ENCODE measurements at places on chromosomes 4 and X.

GRCh38 chr4:38865445-38865844, 2.2 kb upstream of the FAM114A1 start:
- DNase-seq = no peak

DNA sequence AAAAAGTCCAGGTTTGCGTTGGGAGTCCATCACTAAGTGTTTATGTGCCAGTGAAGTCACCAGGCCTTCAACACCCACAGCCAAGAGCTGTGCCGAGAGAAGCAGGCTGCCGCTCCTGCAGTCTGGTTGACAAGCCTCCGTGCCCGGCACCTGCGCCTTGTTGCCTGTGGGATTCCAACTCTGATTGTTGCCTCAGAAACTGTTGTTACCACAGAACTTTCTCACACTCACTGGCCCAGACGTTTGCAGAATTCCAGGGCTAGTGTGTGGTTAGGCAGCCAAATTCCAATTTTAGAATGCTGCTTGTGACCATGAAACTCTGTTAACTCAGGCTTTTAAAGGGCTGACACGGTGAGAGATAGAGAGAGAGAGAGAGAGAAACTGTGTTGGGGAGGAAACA, 119.5 kb upstream of the LIMCH1 start:
- no peak for DNase-seq

- no peak for DNase-seq
Observed at GRCh38 chr4:30601070-30601865, 118.9 kb upstream of the PCDH7 start.

GRCh38 chrX:22575161-22575845, 302.6 kb downstream of the CBLL2 start:
- DNase-seq = no peak

DNA sequence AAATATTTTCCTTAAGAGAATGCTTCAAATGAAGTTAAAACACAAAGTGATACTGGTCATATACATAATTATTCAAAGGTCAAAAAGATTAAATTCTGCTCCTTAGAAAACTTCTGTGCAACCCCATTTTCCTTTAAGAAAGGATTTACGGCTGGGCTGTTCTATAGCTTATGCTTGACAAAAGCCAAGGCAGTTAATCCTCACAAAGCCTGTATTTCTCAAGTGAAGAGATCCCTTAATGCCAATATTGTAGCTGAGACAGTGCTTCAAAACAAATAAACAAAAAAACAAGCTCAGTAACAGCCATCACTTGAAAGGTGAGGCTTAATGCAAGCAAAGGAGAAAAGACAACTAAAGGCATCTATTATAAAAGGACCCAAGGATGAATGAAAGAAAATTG, 42.5 kb downstream of the BTC start:
- no peak for DNase-seq

DNA sequence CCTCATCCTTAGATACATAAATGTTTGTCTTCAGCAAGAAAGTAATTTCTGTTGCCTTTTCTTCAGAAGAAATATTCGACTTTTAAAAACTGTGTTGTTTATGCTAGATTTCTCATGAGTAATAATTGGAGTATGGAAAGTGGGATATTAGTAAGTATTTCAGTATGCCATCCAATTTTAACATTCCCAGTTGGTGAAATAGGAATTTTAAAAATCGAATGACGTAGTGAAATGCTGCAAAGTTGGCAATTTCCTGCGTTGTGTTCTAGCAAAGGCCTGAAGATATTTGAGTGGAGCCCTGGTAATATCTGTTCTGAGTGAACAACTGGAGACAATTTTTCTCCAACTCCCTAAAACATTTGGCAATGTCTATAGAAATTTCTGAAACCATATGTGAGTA, 190.1 kb downstream of the ZNF330 start:
- DNase-seq = no peak

DNA sequence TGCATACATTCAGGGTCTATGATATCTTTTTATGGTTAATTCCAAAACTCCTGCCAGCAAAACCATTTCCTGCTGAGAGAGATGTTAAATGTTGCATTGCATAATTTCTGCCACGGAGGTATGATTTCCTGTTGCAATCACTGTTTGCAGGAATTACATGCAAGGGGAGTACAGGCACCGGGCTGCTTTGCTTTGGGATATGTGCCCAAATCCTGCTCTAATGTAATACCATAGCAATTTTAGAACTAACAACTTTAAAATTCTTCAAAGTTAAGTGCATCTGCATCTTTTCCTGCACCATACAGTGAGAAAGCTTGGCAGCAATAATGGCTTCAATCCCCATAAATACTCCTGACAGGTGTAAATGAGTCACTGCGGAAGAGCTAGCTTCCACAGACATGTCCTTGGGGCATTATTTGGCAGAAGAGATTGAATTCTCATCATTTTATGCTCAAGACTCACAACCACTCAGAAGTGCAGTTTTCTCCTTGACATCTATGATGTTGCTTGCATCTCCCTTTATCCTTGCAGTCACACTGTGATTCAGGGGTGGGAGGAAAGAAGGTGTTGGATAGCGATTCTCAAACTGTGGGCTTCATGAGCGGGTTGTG, 29.6 kb downstream of the TRIM2 start:
- no peak for DNase-seq

- no peak for DNase-seq
Observed at GRCh38 chr4:104964410-104965175, 182.1 kb upstream of the TET2 start.

DNA sequence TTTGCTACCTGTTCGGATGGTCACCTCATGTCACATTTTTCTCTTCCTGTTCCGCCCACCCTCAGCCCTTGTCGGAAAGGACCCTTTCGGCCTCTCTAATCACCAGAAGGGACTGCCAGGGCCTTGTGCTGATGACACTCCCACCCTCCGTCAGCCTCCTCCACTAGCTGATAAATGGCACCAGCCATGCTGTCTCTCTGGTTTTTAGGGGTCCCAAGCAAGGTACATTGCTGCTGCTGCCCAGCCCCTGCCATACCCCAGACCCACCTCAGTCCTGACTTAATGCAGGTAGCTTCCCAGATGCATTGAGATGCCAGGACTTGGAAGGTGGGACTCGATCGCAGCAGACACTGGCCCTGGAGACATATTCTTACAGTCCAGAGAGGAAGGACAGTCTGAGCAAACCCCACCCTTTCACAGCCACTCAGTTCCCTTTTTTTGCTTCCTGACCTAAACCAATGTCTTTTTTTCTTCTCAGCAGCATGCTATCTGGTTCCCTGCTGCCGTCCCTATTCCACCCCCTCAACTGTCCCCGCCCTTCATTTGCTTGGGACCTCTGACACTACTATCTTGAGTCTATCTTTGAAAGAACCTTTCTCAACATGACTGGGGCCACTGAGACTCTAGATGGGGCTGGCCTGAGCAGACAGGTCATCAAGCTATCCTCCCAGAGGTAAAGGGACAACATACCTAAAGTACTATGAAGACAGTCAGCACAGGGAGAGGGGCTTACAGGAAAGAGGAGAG, at the start of gene BTK:
Gene BTK, minus strand, starts transcription at position 397 of the 747 bp plus-strand sequence. CDS start 10,907 bp downstream, outside the sequence.
- no peak for DNase-seq

GRCh38 chr4:123661080-123661737, 264.6 kb downstream of the SPRY1 start:
- DNase-seq = no peak

GRCh38 chr4:8580321-8581093, at the start of gene GPR78:
GPR78 (plus strand) TSS chr4:8580392; CDS start chr4:8580983, 591 bp downstream.
- DNase-seq = no peak

- DNase-seq = no peak
Observed at GRCh38 chr4:70994387-70995099, 1.1 kb downstream of the DCK start.

GRCh38 chr4:155984106-155984797, 30.6 kb upstream of the CTSO start:
- no peak for DNase-seq

GRCh38 chrX:6407542-6407941, 127.4 kb downstream of the VCX3A start:
- no peak for DNase-seq

- DNase-seq = no peak
Observed at GRCh38 chr4:54844911-54845310, 187.2 kb downstream of the KIT start.

DNA sequence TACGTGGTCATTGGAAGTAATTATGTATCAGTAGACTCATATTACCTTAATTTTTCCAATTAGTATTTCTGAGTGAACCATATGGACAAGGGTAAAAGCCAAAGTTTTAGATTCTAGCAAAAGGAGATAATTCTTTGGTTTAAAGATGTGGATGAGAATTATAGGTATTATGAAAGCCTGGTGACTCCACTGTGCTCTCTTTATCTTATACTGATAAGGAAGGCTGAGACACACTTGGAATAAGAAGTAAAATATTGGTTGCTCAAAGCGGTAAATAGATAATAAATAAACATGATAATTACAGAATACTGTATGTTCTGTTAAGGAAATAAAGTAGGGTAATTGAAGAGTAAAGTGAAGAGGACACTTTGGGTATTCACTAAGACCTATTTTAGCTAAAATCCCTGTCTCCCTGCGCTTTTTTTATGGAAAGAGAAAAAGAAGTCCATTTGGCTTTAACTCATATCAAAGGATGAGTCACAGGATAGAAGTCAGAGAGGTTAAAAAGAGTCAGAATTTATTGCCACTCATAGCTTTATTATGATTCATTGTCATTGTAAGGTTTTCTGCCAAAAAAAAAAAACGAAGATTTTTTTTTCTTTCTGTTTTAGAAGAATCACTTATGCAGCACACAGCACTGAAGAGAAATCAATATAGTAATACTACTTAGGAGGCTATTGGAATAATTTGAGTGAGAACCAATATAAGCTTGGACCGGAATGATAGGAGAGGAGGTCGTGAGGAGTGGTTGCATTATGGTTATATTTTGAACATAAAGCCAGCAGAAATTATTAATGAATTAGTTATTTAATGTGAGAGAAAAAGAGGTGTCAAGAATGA, 2463.1 kb downstream of the ARAP2 start:
- no peak for DNase-seq

- no peak for DNase-seq
Observed at GRCh38 chr4:41600243-41600912, 62.4 kb downstream of the LIMCH1 start.

GRCh38 chrX:99398545-99398944, 1011.5 kb downstream of the PCDH19 start:
- DNase-seq = no peak

GRCh38 chrX:70386235-70386634, 36.9 kb upstream of the GDPD2 start:
- DNase-seq = no peak

GRCh38 chrX:36534900-36535299, 473.3 kb upstream of the FAM47C start:
- no peak for DNase-seq

GRCh38 chr4:87505862-87506261, 23.3 kb downstream of the SPARCL1 start:
- DNase-seq = no peak

GRCh38 chr4:169256101-169256612, 14.6 kb downstream of the SH3RF1 start:
- no peak for DNase-seq

DNA sequence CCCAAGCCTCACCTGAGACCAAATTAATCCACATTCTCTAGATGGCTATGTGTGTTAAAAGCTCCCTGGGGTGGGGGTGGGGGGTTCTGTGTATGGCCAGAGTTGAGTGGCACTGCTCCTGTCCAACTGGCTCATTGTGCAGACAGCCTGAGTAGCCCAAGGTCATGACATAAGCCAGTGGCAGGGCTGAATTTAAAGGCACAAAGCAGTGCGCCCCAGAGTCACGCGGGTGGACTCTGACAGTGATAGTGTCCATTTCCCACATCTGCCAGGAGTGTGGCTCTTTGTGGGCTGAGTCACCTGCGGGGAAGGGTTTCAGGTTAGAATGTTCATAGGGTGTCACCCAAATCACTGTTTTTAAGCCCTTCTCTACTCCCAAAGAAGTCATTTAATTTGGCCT, 45.4 kb downstream of the SCD5 start:
- DNase-seq = no peak

- DNase-seq = no peak
Observed at GRCh38 chr4:145090380-145090779, 7.6 kb downstream of the ANAPC10 start.

GRCh38 chrX:125204681-125205132, 115.0 kb upstream of the TEX13C start:
- no peak for DNase-seq

GRCh38 chrX:39905946-39906345, 191.8 kb downstream of the BCOR start:
- no peak for DNase-seq

DNA sequence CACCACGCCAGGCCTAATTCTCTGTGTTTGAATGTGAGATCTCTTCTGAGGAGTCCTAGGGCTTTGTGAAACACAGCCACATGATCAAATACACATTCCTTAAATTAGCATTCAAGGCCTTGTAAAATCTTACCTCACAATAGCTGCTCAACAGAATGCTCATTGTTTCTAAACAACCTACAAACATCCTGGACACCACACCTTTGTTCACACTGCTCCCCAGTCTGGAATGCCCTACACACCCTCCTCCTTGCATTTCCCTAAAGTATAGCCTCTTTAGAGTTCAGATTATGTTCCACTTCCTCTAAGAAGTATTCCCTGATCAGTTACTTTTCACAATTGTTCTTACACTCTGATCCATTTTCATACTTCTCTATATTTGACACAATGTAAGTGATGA, 110.6 kb downstream of the AGTR2 start:
- no peak for DNase-seq

GRCh38 chr4:183723561-183724228, 64.6 kb downstream of the TRAPPC11 start:
- no peak for DNase-seq

DNA sequence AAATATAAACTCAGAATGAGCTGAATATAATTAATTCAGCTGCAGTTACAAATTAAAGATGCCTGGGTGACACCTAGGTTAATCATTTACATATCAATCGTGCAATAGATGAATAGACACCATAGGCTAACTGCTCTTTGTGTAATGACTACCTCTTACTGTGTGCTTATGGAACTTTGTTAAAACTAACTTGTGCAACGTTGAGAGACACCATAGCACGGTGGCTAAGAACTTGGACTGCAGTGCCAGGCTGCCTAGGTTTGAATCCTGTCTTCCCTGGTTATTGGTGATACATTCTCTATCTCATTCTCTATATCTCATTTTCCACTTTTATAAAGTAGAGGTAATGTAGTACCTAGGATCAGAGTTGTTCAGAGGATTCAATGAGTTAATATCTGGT, 46.9 kb downstream of the SMAD1 start:
- DNase-seq = no peak

GRCh38 chrX:39261446-39262147, 460.3 kb downstream of the MID1IP1 start:
- no peak for DNase-seq

- DNase-seq = no peak
Observed at GRCh38 chrX:94662689-94663088, 988.7 kb downstream of the FAM133A start.

DNA sequence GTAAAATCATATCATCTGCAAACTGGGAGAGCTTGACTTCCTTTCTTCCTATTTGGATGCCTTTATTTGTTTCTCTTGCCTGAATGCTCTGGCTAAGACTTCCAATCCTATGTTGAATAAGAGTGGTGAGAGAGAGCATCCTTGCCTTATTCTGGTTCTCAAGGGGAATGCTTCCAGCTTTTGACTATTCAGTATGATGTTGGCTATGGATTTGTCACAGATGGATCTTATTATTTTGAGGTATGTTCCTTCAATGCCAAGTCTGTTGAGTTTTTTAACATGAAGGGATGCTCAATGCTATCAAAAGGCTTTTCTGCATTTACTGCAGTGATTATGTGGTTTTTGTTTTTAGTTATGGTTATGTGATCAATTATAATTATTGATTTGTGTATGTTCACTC, 2144.6 kb upstream of the TENM3 start:
- DNase-seq = no peak

Measured in T-helper 2 cell (primary cell).